ENCODE measurements at places on chromosomes 1 and 21.

- no peak for DNase-seq
Measured at GRCh38 chr1:197808880-197809279, 33.6 kb upstream of the DENND1B start.

DNA sequence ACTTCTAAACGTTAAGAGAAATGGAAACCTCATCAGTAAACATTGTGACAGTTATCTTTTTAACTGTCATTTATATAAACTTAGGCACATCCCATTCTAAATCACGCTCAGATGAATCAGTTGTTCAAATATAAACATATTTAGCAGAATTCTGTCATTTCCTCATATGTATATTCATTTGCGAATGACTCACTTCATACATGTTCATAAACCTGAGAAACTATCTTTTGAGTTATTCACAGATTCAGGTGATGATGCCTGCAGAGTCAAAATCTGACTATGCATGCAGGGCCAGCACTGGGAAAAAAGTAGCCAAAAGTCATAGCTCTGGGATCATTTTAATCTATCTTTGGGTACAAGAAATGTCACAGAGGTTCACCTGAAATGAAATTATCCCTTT lies 153.8 kb upstream of the PKN2 start:
- DNase-seq = no peak

DNA sequence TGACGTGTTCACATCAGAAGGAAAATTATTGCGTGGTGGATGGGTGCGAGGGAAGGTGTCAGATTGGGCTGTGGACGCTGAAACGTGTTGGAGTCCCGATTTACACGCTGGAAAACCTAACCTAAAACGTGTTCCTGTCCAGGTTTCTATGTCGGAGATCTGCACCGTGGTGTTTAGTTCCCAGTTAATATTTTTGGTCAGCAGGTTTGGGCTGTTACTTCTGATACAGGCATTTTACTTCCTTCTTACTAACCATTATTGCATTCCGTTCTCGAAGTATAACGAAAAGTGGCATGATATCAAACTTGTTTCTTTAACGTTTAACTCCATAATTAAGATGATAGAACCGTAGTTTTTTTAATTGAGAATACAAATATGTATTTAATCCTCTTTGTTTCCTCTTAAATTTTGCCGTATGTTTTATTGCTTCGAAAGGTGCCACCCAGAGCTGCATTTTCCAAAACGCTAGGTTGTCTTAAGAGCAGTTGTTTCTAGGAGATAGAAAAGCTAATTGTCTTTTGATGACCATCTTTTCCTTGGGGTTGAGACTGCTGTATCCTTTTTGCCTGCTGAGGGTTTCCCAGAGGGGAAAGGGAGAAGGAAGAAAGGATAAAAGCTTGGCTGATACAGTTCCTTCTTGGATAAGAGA lies 1.3 kb downstream of the ADARB1 start:
- no peak for DNase-seq

DNA sequence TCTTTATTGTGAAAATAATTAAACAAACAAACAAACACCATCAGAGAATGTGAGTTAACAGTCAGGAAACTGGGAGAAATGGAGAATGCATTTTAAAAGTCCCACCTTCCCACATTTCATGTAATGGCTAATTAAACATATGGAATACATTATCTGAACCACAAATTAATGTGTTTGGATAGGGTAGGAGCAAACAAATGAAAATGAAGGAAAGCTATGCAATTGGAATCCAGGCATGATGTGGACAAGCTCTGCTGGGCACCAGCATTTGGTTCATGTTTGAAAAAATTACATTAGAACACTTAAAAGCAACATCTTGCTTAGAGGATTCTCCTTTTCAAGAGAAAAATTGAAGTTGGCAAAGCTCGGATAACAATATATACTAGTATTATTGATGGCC lies 628.1 kb downstream of the LMO4 start:
- no peak for DNase-seq

- DNase-seq = no peak
Measured at GRCh38 chr1:234484991-234485739, 6.2 kb upstream of the TARBP1 start.

All from activated naive CD4-positive, alpha-beta T cell treated with Interleukin-2 at 50 U/mL for 16 hours (primary cell).